ENCODE measurements at places on chromosomes 3 and 15. TPM values are rescaled to one million over a fixed set of nuclear protein-coding genes. Genes with fewer than 3 reads are reported as not detected.

DNA sequence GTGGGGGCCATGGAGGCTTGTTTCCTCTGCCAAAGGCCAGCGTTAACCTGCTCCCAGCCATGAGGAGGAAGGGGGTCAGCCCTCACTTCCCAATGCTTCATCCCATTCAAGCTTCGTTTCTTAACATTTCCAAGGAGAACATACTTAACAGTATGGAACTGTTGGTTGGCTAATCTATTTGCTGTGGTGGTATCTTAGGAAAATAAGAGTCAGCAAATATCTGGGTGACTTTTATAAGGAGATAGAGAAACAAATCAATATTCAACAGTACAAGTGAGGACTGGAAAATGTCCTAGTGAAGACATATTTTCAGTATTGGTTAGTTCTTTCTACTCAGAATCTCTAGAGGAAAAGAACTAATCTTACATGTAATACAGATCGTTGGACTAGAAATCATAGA, 223.8 kb upstream of the ARRDC4 start:
- DNase-seq = no peak
- H3K27ac ChIP-seq = no peak overlapping the region
- H3K4me1 ChIP-seq = no peaks in the 10 kb centered on the region
- H3K4me3 ChIP-seq = no peak overlapping the region
- no peaks in the 10 kb centered on the region for H3K36me3 ChIP-seq

DNA sequence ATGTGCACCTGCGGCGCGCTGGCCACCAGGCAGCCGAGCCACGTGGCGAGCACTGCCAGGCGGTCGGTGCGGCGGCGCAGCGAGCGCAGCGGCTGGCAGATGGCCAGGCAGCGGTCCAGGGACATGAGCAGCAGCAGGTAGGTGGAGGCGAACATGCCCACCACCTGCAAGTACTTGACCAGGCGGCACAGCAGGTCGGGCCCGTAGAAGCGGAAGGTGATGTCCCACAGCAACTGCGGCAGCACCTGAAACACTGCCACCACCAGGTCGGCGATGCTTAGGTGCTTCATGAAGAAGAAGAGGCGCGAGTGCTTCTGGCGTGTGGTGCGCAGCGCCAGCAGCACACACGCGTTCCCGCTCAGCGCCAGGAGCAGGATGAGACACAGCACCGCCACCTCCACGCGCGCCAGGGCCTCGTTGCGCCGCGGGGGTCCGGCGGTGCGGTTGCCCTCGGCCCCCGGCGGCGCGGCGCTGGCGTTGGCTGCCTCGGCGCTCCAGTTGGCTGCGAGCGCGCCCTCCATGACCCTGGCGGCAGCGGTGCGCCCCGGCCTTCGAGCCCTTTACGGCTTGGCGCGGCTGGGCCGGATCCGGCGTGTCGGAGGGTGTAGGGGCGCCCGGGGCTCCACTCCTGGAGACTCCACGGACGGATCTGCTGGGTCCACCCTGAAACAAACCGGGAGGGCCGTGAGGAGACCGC, 1.6 kb downstream of the OXTR start:
- H3K27me3 ChIP-seq = peaks cover 34% of the 10 kb centered on the region
- H3K27ac ChIP-seq = no peak overlapping the region
- H3K4me3 ChIP-seq = peak overlapping the region; percentile 80
- H3K4me1 ChIP-seq = peaks cover 15% of the 10 kb centered on the region
- DNase-seq = peak; percentile 82

The ITGA11 gene
- total RNA-seq = 0.32 TPM

The HIGD2B gene
- total RNA-seq = not detected

The SOX14 gene
- not detected for total RNA-seq
